ENCODE measurements at places on chromosomes 2 and 18.

DNA sequence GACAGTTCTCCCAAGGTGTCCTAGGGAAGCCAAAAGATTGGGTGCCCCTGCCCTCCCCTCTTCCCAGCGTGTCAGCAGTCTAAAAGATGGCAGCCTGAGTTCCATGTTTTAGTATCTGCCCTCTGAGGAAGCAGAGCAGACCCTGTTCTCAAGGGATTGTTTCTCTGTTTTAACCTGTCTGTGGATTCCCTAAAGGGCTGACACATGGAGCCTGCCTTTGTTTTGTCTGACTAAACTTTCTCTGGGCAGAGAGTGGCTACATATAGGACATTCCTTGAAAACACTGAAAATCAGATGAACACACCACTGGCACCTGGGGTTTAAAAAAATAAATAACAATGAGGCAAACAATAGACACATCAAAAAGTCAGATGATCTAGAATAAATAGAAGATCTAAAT, 337.6 kb downstream of the KIAA1328 start:
- no peak for DNase-seq

- no peak for DNase-seq
These were observed 128.1 kb downstream of the TMEM163 start for GRCh38 chr2:134590679-134591078.

GRCh38 chr2:10310309-10310888, 7.7 kb downstream of the HPCAL1 start:
- DNase-seq = no peak

DNA sequence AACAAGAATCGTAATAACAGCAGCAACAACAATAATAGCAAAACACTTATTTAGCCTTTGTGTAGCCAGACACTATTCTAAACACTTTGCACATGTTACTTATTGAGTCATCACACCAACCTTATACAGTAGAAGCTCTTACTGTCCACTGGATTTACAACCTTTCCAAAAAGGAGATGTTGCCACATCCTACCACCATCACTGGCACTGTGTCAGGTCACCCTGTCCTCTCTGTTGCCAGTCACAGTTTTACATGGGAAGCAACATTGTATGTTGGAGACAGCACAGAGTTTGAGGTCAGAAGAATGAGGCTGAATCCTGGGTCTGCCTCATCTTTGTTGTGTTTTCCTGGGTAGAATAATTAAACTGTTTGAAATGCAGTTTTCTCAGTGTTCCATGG, 201.4 kb upstream of the EPAS1 start:
- DNase-seq = no peak

- no peak for DNase-seq
These were observed 165.0 kb downstream of the ZEB2 start for GRCh38 chr2:144354953-144355352.

All from AG04449 (cell line).